ENCODE measurements at places on chromosomes 12 and 14.

DNA sequence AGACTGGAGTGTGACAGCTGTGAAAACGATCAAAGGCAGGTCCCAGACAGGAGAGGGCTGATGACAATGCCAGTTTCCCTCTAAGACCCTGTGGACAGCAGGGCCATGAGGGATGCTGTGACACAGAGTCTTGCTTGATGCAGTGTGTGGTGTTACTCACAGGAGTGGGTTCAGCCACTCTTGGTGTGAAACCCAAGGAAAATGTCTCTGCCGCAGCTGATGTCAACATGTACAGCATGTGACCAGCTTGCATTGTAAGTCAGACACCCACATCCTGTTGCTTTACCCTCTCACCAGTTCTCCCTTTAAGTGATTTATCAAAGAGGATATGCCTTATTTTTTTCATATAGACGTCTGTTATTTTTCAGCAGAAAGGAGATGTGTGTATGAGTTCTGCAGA lies 268.6 kb downstream of the BTG1 start:
- DNase-seq: no peak

DNA sequence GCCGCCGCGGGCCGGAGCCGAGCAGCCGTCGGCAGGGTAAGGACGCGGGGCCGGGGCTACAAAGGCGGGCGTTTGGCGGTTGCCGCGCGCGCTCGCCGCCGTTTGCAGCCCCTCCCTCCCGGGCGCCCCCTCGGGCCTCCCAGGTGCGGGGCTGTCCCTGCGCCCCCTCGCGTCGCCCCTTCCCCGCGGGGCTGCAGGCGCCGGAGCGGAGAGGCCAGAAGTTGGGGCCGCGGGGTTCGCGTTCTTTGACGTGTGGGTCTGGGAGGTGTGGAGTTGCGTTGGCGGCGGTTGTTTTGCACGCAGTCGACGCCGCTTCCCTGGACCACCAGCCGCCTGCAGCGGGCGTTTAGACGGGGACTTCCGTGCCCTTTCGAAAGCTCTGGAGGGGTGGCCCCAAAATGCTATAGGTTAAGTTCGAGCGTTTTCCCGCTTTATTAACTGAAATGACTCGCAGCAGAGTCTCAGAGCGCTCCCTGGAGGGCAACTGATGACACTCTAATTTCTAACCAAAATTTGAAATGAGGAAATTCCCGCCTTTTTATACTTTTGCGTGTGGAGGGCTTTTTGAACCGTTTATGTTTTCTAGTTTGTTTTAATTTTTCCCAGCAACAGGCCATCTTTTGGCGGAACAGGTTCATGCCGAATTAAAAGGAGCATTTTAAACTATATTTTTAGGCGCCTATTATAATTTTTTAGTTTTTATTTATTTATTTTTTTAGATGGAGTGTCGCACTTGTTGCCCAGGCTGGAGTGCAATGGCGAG lies 902 bp downstream of the TMPO start:
- peak; percentile 64 for DNase-seq

DNA sequence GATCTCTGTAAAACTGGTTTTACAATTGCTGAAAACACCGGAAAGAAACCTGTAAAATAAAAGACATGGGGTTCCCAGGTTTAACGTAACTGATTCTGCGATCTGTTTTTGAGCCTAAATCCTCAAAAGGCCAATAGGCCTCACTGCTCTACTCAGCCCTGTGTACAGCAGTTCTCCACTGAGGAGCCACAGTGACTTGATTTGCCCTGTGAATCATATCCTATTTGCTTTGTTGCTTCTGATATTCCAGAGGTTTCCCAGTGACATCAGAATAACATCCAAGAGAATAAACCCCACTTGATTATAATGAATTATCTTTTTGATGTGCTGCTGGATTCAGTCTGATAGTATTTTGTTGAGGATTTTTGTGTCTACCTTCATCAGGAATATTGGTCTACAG lies 27.5 kb downstream of the MDM1 start:
- DNase-seq: no peak

DNA sequence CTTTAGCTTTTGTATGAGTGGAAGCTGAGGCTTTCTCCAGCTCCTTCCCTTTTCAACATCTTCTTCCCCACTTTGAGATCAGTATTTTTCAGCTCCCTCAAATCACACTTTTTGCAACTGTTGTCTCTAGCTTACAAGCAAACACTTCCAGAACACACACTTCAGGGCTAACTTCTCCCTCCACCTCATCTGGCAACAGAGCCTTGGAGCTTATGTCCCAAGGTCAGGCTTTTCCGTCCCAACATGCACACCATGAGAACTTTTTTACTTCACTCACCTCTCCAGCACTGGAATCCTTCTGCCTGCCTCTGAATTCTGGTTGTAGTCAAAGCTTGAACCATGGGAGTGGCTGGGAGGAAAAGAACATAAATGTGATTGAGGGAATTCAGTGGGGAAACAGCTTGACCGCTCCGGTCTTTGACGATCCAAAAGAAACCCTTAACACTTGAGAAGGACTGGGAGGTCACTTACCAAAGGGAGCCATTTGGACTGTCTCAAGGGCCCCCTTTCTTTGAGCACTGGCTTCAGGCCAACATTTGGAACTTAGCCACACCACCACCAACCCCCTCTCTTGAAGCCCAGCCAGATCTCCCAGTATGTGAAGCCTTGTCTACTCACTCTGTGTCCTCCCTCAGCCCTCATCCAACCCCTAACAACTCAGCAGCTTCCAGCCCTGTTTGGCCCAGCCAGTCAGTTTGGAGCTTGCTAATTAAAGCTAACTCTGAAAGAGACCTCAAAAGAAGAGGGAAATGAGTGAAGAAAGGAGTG lies 3.9 kb upstream of the BLOC1S1 start:
- DNase-seq: no peak

DNA sequence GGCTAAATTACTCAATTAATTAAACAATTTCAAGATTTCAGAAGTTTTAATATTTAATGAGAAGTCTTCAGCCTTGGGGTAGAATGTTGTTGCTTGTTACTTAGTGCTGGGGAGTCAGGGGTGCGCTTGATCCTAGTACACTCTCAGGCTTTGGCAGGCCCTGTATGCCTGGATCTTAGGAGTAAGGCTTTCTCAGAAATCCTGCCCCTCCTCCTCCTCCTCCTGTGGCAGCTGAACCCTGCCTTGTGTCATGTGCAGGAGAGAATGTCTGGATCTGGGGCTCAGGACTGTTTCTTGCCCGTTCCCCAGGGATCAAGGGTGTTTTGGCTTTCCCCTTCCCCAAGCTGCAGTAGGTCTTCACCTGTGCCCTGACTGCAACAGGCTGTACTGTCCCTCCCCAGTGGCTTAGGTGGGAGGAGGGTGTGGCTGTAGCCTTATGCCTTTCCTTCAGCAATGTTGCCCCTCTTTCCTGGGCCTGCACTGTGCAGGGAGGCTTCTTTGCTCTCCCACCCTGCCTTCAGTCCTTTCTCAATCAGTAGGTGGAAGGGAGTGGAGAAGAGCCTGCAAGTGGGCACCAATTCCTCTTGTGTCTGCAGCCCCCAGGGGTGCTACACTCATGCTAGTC lies 108.2 kb downstream of the SLC38A6 start:
- no peak for DNase-seq
